Lung (tissue), 17 donors: ENCODE measurements at places on chromosomes 12 and 14.
A peak's percentile ranks its signal among the peaks of the same experiment; 100 is the strongest.

GRCh38 chr14:105351920-105352851 lies 37.6 kb downstream of the PACS2 start:
- peak; percentile 85 for DNase-seq

DNA sequence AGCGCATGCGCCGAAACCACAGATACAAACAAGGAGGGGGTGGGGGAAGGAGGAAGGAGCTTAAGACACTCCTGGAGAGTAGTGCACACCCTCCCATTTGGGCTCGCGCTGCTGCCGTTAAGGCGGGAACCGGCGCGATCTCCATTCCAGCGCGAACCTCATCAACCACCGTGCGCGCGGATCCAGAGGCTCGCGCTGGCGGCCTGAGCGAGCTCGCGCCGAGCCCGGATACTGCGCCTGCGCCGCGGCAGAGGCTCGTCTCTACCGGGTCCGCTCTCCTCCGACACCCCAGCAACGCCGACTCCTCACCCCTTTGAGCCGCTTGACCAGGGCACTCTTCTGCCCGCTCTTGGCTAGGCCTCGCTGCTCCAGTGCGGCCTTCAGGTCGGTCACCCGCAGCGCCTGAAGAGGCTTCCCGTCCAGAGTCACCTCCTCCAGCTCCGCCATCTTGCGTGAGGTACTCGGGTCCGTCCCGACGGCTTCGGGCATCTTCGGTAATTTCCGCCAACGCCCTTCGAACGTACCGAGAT lies at the start of gene ACIN1:
ACIN1 (minus strand) TSS at position 471 of the 530 bp plus-strand sequence; CDS start at position 447, 24 bp downstream.
- DNase-seq = peak; percentile 94

DNA sequence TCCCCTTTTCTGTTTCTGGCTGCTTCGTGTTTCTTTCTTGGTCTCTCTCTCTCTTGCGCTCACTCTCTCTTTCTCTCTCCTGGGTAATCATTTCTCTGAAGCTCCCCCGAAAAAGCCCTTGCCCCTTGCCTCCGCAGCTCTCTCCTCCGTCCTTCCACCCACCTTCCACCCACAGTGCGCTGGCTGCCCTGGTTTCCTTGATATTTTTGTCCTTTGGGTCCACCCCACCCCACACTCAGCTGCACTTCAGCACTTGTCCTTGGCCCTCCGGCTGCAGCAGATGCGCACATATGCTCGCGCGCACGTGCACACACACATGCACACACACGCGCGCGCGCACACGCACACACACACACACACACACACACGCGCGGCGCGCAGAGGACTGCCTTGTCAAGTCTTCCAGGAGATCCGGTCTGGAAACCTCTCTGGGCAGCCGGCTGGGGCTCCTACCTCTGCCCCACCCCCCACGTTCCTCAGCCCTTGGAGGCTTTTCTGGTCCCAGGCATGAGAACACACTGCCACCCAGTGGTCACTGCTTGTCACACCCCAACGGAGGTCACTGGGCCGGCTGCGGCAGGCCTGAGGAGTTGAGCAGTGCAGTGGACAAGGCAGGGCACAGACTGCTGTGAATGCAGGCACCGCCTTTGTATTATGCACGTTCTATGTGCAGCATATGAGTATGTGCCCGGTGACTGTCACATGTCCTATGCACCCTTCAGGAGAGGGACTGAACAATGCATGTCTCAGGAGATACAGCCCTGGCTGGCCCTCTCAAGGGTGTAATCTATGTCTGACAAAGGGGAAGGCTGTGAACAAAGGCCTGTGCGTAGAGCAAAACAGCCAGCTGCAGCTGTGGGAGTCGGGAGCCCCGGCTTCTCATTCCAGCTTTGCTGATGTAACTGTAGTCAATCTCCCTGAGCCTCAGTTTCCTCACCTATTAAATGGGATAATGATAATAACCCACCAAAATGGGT lies 6.5 kb downstream of the LAG3 start:
- peak; percentile 97 for DNase-seq

DNA sequence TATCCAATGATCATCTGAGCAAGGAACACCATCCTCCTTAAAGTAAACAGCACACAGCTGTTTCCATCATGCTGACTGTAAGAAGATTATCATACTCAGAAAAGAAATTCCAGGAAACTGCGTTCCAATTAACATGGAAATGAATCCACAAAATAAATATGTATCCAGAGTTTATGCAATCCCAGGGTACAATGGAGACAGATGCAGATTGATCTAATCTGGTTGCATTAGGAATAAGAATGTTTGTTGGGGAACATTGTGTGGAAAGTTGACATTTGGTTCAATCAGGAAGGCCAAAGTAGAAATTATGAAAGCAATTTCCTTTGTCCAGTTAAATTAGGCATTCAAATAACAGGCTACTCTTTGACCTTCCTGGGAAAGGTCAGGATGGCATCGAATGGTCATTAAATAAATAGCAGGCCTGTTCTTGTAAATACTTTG lies 236.9 kb upstream of the AMIGO2 start:
- DNase-seq = peak; percentile 44

DNA sequence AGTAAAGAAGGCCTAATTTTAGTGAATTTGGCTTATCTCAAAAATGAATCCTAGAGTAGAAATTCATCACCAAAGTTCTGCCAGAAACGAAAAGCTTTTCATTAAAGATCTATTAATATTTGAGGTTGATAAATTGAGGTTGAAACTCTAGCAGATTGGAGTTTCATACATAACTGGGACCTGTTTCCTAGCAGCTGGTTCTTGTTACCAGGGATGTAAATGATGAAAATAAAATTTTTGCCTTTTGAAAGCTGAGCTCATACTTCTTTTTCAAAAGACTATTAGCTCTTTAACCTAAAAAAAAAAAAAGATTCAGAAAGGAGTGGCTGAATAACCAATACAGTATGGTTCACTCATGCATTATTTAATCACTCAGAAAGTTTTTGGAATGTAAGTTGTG lies 98.3 kb downstream of the PTGER2 start:
- peak; percentile 11 for DNase-seq

DNA sequence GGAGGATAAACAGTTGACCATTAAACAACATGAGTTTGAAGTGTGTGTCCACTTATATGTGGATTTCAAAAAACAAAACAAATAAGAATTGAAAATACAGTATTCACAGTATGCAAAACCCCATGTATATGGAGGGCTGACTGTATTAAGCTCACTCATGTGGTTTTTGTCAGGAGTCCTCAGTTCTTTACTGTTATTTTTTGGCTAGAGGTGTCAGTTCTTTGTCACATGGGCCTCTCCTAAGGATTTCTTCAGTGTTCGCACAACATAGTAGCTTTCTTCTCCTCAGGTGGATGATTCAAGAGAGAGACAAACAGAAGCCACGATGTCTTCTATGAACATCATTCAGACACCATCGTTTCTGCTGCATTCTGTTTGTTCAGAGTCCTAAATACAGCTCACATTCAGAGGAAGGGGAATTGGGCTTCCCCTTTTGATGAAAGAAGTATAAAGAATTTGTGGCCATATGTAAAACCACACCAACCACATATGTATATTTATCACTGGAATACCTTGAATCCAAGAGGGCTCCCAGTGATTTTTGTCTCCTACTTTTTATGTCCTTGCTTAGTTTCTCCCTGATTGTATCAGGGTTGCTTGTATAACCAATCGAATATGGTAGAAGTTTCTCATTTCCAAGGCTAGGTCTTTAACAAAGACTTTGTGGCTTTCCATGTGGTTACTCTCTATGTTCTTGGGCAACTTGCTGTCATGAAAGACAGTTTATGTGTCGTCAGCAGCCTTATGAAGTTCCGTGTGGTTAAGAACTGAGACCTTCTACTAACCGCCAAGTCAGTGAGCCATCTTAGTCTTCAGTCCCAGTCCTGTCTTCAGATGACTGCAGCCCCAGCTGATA lies 18.9 kb downstream of the MNAT1 start:
- no peak for DNase-seq

DNA sequence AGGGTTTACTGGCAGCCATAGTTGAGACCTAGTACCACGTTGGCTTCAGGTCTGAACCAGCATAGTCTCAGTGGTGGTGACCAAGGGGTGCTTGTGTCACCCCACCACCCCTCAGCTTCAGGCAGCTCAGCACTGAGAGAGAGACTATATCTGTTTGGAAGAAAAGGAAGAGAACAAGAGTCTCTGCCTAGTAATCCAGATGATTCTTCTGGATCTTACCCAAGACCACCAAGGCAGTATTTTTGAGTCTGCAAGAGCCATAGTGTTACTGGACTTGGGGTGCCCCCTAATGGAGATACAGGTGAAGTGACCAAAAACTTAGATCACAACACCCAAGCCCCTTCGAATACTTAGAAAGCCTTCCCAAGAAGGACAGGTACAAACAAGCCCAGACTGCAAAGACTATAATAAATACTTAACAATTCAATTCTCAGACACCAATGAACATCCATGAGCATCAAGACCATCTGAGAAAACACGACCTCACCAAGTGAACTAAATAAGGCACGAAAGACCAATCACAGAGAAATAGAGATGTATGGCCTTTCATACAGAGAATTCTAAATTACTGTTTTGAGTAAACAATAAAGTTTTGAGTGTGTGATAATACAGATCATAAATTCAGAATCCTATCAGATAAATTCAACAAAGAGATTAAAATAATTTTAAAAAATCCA lies 107.0 kb downstream of the HELB start:
- peak; percentile 54 for DNase-seq

GRCh38 chr12:117273091-117273490 lies 82.8 kb upstream of the FBXO21 start:
- DNase-seq = no peak

- no peak for DNase-seq
These were observed 1104.7 kb upstream of the TMEM132C start for GRCh38 chr12:127162307-127162706.

DNA sequence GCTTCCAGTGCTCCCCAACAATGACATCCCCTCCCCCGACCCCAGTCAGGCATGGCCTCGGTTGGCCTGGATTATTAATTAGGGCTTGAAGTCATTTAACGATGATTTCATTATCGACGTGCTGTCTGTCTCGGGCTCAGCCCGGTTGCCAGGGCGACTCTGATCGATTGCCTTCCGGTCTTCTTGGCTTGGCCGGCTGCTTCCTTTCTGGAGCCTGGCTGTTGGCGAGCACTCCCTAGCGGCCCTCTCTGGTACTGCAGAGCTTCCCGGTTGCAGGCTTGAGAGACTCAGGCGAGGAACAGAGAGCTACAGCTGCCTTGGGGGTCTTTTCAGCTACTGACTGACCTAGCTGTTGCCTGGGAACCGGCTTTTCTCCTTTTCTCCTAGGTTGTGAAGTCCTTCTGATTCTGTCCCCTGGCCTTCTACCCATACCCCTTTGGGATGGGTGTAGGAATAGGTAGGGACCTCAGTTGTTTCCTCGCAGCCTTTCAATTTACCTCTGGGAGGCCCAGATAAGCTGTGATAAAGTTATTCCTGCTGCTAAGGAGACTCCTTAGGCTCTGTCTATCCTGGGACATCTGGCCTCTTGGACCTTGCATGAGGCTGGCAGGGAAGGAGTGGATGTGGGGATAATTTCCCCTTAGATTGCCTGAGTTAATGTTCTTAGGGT lies 5.5 kb upstream of the CISTR start:
- DNase-seq = peak; percentile 82

- peak; percentile 6 for DNase-seq
These were observed 29.4 kb downstream of the ACAD10 start for GRCh38 chr12:111715279-111715678.

- no peak for DNase-seq
These were observed 312.3 kb downstream of the RAD51B start for GRCh38 chr14:68131907-68132306.

DNA sequence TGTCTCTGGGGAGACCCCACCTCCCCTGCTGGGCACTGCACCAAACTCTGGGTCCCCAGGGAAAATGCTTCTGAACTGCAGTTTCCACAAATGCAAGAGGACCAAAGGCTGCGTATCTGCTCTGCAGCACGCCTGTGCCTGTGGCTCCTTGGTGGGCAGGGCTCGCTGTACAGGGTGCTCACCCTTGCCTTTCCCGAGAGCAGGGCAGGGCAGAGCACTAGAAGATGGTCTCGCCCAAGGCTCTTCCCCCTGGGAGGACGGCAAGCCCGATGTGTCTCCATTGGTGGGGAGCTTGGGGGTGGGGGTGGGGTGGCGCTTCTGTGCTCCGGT lies 175.3 kb upstream of the RTL1 start:
- DNase-seq = no peak

- no peak for DNase-seq
These were observed 22.3 kb downstream of the FZD10 start for GRCh38 chr12:130184404-130185090.

GRCh38 chr12:132046561-132046960 lies 96.8 kb downstream of the EP400 start:
- no peak for DNase-seq

GRCh38 chr14:100278702-100279101 lies 27.5 kb downstream of the SLC25A29 start:
- peak; percentile 47 for DNase-seq

- DNase-seq = no peak
These were observed 719 bp downstream of the KRT80 start for GRCh38 chr12:52190860-52191729.

- DNase-seq = no peak
These were observed 505.1 kb downstream of the FOXG1 start for GRCh38 chr14:29271669-29272068.

GRCh38 chr14:94356379-94357056 lies 31.9 kb downstream of the SERPINA1 start:
- DNase-seq = no peak

DNA sequence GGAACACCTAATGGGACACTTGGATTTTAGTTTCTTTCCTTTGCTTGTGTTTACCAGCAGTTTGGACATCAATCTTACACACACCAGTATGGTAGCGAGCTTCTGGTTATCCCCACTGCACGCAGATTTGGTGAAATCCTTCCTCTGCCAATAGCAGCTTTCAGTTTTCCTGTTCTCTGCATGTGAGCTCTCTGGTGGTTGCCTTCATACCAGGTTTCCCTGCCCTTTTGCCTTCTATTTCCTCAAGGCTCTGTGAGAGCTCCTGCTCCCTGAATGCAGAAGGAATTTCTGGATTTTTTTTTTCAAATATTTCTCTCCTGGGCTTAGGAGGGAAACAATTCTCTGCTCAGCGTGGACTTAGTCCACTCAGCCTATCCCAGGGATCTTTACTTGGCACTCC lies 93.0 kb upstream of the CCDC91 start:
- DNase-seq = no peak

DNA sequence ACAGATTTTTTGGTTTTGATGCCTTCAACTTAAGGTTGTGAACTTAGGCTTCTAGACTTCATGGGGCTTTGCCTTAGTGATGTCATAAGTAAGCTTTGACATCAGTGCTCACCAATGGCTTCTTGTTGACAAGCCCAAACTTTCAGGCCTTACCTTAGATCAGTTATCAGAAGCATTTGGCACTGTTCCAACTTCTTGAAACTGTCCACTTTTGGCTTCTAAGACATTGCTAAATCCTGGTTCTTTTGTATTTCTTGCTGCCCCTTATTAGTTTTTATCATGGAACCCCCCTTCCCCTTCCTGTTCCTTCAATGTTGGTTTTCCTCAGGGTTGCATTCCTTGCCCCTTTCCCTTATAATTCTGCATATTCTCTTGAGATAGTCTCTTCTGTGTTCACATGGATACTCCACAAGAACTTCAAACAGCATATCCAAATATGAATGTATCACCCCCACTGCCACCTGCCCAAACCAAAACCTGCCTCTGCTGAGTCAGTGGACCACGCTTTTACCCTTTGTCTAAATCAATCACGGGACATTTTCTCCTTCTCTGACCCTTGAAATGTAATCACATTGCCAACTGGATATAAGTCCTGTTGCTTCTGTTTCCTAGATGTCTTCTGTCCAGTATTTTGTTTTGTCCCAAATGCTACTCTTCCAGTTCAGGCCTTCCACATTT lies 7.9 kb downstream of the PFKM start:
- no peak for DNase-seq
